ENCODE measurements at places on chromosomes 12 and 14.

- DNase-seq: no peak
Observed at GRCh38 chr12:32454075-32454474, 54.7 kb downstream of the FGD4 start.

- DNase-seq: no peak
Observed at GRCh38 chr14:95504135-95505029, 12.1 kb downstream of the SYNE3 start.

DNA sequence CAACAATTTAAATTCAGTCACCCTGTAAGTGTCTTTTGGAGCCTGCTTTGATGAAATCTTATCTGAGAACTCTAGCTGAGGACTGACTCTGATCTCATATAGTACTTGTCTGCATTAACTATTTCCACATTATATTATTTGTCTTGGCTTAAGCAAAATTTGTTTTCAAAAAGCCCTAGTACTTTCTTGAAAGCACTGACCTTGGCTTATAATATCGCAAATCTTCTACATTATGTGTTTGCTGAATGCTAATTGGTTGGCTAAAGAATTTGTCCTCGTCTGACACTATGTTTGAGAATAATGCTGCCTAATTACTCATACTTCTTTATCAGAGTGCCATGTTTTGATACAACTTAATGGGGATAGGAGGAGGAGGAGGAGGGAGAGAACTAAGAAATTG is 46.9 kb upstream of the FLRT2 start:
- no peak for DNase-seq

- DNase-seq: no peak
Observed at GRCh38 chr12:75505706-75506312, 5.6 kb downstream of the KRR1 start.

GRCh38 chr12:132277374-132277941 is 51.9 kb downstream of the GALNT9 start:
- DNase-seq: no peak

GRCh38 chr14:22073801-22074200 is 400.2 kb upstream of the OR4E1 start:
- no peak for DNase-seq

- no peak for DNase-seq
Observed at GRCh38 chr14:102479777-102480176, 29.8 kb downstream of the ANKRD9 start.

DNA sequence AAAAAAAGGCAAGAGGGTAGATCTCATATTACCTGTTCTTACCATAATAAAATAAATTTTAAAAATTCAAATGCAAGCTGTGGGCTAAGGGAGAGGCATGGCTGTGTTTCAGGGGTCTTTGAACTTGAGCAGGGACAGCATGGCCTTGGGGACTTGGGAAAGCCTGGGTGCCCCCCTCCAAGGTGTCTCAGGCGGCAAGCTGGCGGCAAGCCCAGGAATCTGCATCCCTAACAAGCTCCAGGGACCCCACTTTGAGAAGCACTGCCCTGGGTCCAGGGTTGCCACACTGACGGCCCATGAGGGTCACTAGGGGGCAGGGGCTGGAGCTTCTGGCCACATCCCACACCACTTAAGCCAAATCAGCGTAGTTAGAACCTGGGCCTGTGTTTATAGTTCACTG is 193.8 kb downstream of the SLC15A4 start:
- DNase-seq: no peak

- no peak for DNase-seq
Observed at GRCh38 chr12:67509666-67510386, 138.7 kb upstream of the DYRK2 start.

- no peak for DNase-seq
Observed at GRCh38 chr14:98198385-98198784, 1073.6 kb downstream of the BCL11B start.

DNA sequence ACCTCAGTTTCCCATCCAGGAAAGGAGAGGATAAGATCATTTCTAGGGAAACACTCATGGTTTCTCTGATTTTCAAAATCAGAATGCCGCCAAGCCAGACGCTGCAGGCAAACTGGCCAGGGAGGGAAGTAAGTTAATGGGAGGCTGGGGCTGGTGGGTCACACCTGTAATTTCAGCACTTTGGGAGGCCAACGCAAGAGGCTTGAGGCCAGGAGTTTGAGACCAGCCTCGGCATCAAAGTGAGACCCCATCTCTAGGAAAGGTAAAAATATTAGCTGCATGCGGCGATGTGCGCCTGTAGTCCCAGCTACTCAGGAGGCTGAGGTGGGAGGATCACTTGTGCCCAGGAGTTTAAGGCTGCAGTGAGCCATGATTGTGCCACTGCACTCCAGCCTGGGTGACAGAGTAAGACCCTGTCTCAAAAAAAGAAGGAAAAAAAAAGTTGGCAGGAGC is 587 bp downstream of the SELPLG start:
- DNase-seq: no peak

- DNase-seq: no peak
Observed at GRCh38 chr12:110183386-110183785, 59.2 kb downstream of the IFT81 start.

GRCh38 chr12:47739979-47740378 is 14.7 kb upstream of the ENDOU start:
- DNase-seq: no peak

DNA sequence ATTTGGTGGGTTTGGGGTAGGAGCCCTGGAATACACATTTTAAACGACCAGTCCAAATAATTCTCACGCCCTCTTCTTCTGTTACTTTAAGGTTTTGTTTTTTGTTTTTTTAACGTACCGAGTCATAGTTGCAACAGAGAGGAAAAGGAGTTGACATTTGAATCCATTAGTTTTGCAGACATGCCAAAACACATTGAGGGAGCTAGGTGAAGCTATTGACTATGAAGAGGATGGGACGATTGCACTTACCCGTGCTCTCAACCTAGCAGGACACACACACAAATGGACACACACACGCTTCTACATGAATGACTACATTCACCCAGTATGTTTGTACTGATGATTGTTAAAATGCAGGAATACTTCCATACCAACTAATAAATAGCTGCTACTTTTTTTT is 54.3 kb upstream of the CIT start:
- DNase-seq: no peak

DNA sequence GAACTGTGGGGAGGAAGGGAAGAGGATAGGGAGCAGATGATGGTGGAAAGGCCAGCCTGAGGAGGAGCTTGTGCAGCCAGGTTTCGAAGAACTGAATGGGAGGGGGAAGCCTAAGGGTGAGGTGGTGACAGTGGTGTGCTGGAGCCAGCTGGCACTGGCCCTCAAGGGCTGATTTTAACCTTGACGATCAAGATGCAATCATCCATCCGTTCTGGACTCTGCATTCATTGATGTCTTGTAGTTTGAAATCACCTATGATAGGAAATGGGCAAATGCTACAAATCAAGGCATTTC is 2.8 kb upstream of the ATG101 start:
- DNase-seq: no peak

DNA sequence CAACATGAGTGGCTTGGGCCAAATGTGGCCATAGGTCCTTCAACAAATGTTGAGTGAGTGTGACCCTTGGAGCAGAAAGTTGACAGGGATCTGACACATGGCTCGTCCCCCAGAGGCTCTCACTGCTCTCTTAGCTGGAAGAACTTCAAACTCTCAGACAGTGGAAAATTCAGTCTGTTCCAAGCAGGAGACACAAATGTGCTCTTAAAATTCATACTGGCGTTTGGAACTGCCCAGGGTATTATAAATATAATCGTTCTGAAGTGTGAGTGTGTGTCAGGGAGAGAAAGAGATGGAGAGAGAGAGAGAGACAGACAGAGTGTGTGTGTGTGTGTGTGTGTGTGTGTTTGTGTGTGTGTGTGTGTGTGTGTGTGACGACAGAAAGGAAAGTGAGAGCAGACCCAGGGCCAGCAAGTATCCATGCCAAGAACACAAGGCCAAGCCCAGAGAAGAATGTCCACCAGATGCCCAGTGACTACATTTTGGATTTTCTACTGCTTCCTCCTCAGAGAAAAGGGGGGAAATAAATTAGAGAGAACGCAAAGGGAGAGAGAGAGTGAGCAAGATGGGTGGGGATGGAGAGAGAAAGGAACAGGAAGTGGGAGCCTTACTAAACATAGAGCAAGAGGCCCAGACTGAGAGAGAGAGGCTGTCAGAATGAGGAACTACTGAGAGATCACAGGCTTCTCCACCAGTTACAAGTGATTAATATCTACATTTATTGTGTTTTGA is 193.6 kb upstream of the NUDT4 start:
- peak; percentile 82 for DNase-seq

- DNase-seq: peak; percentile 71
Observed at GRCh38 chr14:68306934-68307789, 485.7 kb downstream of the ZFP36L1 start.

DNA sequence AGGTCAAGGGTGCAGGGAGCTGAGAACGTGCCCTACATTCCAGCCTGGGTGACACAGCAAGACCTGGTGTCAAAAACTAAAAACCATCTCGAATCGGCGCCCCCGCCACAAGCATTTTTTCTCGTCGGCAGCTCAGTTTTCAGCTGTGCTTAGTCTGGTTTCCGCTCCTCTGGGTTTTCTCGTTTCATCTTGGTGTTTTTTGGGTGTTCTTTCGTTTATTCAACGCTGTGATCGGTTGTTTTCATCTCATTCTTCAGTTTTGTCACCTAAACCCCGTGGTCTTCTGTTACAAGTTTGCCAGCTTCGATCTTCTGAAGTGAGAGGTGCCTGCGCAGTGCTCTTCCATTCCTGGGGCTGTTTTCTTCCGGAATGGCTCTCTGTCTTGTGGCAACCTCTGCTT is 41.4 kb downstream of the NOC4L start:
- DNase-seq: no peak

- DNase-seq: peak; percentile 12
Observed at GRCh38 chr14:60064491-60065072, 27.1 kb upstream of the PCNX4 start.

DNA sequence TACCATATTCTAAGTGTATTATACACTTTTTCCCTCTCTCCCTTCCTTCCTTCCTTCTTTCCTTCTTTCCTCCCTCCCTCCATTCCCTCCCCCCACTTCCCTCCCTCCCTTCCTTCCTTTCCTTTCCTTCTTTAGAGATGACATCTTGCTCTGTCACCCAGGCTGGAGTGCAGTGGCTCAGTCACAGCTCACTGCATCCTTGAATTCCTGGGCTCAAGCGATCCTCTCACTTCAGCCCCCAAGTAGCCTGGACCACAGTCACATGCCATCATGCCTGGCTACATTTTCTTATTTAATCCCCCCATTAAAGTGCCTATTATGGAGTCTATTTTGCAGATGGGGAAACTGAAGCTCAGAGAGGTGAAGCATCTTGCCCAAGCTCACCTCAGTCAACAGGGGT is 55.0 kb downstream of the SVOP start:
- no peak for DNase-seq

- peak; percentile 29 for DNase-seq
Observed at GRCh38 chr12:79933532-79934264, 1.2 kb downstream of the PPP1R12A start.

- peak; percentile 26 for DNase-seq
Observed at GRCh38 chr14:94129758-94130414, 482 bp upstream of the IFI27L2 start.

DNA sequence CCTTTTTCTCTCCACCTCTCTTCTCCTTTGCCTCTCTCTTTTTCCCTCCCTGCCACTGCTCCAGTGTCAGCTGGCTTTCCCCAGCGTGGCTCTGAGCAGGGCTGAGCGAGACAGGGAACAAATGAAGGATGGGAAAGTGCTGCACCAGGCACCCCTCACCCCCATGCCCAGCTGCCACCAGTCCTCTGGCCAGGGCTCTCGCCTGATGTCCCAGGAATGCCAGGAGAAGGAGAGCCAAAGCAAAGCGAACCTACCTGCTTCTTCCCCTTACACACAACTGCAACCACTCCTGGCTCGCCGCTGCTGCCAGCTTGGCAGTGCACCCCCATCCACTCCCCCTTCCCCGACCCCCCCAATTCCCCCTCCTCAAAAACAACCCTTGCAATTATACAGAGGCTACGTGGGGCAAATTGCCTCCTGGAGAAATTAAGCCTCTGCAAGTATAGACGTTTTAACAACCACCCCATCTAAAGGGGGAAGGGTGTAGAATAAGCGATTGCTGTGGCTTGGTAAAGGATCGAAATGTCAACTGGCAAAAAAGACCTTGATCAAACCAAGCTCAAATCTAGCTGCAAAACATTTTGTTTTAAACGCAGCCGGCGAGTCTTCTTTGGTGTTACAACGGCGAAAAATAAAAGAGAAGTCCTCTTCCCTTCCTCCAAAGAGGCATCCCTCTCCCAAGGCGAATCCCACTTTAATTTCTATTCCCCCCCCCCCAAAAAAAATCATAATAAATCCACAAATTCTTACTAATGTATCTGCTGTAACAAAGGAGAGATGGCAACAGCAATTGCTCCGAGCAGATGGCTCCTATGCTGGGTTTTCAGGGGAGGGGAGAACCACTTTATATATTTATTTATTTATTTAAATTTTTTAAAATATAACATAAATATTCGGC is 2.9 kb downstream of the BCL11B start:
- no peak for DNase-seq

GRCh38 chr14:55448141-55448614 is 7.8 kb upstream of the TBPL2 start:
- no peak for DNase-seq

GRCh38 chr12:65728455-65728847 is 95.8 kb upstream of the HMGA2 start:
- peak; percentile 4 for DNase-seq

DNA sequence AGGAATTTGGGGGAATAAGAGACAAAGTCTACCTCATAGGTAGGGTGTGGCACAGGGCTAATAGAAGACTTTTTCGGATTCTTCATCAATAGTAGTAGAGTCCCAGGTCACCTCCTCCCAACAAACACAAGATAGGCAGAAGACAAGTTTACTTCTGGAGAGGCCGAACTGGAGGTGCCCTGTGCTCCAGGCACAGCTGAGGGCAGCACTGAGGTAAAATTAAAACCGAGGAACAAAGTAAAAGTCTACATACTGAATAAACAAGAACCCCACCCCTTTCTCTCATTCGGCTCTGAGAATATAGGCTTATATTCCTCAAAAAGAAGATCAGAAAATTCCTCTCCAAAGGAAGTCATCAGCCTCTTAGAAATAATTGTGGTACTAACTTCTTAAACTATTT is 161.5 kb downstream of the SEC23A start:
- DNase-seq: no peak

DNA sequence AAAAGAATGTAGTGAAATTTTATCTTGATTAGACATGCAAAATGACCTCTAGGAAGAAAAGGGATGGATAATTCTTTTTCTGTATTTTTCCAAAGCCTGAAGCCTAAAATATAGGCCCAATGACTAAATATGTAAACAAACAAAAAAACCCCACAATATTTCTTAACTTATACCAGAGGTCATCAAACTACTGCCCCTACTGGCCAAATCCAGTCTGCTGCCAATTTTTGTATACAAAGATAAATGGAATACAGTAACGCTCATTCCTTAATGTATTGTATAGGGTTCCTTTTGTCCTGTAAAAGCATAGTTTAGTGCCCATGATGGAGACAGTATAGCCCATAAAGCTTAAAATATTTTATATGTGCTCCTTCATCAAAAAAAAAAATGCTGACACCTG is 145.7 kb upstream of the ALG10 start:
- DNase-seq: no peak
